Calu3 (cell line): ENCODE measurements at places on chromosomes 7 and 10. TPM values are rescaled to one million over a fixed set of nuclear protein-coding genes. Genes with fewer than 3 reads are reported as not detected.

The CCL26 gene
- total RNA-seq: not detected in 2 replicates

- no peak for DNase-seq
Observed at GRCh38 chr10:80579181-80579763, 41.6 kb downstream of the SH2D4B start.

DNA sequence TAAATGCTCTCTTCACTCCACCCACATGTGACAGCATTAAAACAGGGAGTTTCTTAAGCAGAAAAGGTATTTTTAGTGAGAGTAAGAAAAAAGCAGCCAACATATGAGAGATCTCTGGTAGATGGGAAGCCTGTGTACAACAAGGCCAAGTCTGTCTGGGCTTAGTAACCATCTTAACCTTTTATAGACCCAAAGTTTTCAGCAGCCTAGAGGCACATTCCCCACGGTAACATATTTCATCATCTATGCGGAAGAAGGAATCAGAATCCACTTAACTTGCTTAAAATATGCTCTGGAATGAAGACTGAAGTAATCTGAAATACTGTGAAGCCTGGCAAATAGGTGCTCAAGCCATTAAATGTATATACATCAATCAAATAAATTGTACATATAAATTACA is 127.8 kb downstream of the RAPGEF5 start:
- no peak for DNase-seq

DNA sequence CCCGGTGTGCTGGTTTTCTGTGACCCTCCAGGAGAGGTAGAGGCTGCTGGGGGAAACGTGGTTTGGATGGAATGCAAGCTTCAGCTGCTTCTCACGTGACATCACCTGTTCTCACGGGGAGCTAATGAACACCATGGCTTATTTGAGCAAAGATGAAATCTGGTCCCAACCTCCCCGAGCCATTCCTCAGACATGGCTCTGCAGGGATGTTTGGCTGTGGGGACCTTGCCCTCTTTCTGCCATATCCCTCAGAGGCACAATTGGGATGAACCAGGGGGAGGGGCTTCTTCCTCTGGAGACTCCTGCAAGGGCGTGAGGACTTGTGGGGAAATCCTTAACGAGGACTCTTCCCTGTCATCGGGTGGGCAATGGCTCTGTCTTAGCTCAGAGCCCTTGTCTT is 236.8 kb downstream of the TCERG1L start:
- DNase-seq: no peak
